Naive B cell (primary cell): ENCODE measurements at places on chromosomes 5 and 9. TPM values are rescaled to one million over a fixed set of nuclear protein-coding genes. Genes with fewer than 3 reads are reported as not detected.

DNA sequence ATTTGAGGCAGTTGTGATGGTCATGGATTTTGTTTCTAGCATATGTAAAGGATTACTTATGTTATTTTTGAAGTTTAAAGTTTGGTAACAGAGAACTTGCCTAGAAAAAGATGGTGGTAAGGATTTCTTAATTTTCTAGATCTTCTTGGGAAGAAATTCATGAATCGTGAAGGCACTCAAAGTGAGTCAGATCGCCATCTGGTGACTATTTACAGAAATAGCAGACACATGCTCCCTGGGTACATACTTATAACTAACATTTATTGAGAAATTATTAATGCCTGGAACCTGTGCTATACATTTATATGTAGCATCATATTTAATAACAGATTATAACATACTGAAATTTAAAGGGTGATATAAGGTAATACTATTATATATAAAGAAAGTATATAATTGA lies 299.7 kb downstream of the IZUMO3 start:
- DNase-seq: no peak

GRCh38 chr5:20041326-20042274 lies 53.6 kb upstream of the CDH18 start:
- no peak for DNase-seq

DNA sequence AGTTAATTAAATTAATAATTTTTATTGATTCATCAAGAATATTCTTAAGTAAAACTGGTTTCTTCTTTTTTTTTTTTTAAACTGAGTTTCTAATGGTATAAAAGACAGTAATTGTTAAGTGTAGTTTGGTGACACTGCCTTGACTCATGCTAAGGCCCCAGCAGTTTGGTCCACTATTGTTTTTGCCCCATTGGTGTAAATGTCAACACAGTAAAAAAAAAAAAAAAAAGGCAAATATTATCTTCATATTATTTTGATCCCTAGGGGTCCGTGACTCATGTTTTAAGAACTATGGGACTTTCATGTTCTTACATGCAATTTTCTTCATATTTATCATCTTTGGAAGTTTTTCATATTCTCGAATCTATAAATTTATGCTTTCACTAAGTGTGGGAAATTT lies 29.2 kb upstream of the JAK2 start:
- no peak for DNase-seq

GRCh38 chr9:98264516-98264915 lies 9.1 kb upstream of the TBC1D2 start:
- no peak for DNase-seq

GRCh38 chr9:79325501-79325900 lies 246.3 kb upstream of the TLE4 start:
- DNase-seq: no peak

SHOC1 gene
- polyA plus RNA-seq: not detected

DNA sequence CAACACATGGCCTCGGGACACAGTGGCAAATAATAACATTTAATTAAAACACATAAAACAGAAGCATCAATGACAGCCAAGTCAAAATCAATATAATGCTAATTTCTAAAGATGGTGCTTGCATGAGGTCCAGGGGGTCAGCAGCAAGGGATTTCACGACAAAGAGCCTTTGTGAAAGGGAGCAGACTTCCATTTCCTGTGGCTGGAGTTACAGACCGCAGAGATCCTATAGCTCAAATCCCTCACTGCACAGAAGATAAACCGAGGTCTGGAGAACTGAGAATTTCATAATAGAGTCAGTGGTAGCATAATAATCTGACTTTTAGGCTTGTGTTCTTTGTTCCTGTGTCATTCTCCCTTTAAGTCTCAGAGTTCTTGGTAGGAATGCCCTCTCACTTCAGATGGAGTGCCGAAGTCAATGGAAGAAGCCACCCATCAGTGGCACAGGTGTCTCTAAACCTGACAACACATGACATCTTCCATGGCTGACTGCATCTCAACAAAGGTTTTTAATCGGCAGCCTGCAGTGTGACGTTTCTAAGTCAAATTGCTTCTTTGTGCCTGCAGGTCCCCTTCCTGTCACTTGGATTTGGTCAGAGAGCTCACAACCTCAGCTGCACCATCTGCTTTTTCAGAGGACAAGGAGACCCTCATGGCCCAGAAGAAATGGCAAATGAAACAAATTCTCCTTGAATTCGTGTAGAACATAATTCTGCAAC lies 67.4 kb downstream of the CARTPT start:
- DNase-seq: no peak
